ENCODE measurements at places on chromosomes 4 and X.

DNA sequence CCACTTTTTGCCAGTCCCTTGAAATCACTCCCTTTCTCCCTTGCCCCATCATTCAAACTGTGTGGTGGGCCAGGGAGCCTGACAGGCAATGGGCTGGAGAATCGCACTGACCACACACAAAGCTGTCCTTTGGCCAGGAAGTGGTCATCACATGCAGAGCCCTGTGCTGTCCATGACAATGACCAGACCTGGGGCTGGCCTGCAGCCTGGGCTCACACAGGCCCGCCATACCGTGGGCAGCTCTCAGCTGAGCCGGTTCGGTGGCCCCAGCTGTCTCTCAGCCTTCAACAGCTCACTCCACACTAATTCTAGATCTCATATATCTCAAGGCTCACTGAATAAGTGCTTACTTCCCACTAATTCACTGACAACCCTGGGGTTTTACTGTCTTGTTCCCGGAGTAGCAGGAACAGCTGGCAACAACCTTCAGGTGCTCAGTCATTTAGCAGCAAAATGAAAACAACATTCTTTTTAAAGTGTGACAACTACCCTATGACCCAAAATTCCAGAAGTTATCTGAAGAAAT, 48.0 kb downstream of the USP46 start:
- no peak for DNase-seq

DNA sequence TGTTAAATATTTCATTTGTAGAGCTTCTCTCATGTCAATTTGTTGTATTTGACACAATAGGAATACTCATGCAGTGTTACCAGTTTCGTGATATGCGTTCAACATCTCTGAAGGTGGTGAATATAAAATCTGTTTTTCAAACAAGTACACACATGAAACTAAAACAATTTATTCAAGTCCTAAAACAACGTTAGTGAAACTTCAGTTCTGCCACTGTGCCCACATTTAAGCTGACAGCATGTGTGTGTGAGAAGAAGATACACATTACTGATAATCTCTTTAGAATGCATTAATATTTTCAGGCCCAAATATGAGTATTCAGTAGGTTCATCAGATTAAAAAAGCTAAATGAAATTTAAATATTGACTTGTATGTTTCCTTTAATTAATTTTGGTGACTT, 21.7 kb downstream of the GAB1 start:
- no peak for DNase-seq

DNA sequence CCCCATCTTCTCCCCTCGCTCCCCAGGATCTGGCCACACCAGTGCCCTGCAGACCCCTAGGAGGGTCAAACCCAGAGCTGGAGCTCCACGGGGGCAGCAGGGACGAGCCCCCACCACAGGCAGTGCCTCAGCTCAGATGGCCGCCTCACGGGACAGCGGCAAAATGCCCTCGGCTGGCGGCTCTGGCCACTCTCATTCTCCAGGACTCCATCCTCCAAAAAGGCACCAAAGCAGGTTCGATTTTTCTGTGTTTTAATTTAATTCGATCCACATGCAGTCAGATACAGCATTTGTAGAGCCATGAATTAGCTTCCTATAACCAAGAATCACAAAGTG, 8.3 kb downstream of the FAM53A start:
- no peak for DNase-seq

DNA sequence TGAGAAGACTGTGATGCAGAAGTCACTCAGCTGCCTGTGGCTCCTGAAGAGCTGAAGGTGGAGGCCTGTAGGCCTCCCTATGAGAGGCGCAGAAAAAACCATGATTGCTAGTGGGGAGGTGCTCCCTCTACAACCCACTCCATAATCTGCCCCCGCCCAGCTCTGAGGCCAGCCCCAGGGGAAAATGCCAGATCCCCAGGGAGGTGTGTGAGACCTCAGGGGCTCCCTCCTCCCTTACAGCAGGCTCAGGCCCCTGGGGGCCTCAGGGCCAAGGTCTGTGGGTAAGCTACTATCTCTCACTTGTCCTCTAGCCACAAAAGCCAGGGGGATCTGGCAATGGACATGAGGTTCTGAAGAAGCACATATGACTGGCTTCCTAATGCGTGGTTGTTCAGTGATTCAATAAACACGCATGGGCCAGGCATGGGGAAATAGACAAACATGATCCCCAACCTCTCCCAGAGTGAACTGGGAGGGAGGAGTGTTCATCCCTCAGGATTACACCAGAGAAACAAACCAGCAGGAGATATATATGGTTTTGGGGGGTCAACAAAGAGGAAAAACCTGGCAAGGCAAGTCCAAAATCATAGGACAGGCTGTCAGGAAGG, 51.0 kb upstream of the MTM1 start:
- no peak for DNase-seq

- DNase-seq, result no peak
These were observed 36.4 kb upstream of the HPRT1 start for GRCh38 chrX:134423606-134424005.

GRCh38 chr4:3443750-3444309, 2.1 kb downstream of the HGFAC start:
- DNase-seq, result no peak

DNA sequence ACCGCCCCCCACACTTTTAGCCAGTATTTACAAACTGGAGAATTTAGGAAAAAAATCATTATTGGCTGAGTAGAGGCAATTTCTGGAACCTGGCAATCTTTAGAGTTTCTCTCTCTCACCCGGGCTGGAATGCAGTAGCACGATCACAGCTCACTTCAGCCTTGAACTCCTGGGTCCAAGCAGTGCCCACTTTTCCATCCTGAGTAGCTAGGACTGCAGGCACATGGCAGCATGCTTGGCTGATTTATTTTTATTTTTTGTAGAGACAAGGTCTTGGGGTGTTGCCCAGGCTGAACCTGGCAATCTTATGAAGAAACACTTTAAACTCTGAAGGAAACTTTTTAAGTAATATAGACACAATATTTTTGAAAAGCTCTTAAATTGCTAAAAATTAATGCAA, 120.1 kb downstream of the AFF1 start:
- DNase-seq, result no peak

DNA sequence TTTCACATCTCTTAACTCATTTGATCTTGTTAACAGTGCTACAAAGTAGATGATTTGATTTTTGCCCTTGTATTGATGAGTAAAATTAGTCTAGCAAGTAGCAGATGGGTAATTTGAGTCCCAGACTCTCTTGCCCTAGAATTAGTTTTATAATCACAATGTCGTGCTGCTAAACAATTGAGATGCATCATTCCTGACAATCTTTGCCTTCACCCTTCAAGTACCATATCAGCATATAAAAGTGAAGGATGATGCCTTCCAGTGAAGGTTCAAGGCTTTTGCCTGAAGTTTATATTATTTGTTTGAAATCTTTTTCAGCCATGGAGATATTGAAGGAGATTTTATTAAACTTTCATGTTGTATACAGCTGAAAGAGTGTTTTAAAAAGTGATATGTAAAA, 141.4 kb downstream of the GRID2 start:
- no peak for DNase-seq

DNA sequence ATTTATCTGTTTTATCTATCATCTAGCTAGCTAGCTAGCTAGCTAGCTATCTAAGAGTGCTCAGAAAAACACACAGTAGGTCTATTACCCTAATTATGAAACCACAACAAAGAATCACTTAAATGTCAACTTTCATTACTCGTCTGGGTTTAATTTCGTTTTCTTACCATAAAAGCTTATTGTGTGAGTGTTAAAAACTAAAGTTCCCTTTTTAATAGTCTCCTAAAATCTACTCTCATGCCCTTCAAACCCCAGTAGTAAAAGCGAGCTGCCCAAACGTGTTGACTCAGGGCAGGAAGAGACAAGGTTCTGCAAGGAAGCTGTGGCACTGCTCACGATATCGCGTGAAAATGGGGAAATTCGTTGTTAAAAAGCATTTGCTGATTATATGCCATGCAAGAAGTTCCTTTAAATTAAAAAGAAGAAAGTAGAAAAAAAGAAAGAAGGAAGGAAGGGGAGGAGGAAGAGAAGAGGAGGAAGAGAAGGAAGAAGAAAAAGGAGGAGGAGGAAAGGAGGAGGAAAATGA, 595 bp downstream of the MBNL3 start:
- DNase-seq, result no peak

DNA sequence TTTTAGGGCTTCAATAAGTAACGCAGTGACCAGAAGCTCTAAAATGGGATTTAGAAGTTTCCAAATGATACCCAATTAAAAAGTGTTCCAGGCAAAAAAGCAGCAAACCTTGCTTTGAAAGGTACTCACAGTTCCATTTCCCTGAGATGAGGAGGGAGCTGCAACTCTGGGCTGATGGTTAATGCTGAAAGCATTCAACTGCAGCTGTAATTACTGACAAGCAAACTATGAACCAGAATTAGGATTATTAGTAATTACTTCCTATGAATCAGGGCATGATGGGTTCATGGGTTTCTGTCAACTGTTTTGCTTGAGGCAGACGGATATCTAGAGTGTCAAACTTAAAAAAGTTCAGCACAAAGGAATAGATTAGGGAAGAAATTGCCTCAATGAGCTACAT, 357.4 kb downstream of the STIM2 start:
- no peak for DNase-seq

DNA sequence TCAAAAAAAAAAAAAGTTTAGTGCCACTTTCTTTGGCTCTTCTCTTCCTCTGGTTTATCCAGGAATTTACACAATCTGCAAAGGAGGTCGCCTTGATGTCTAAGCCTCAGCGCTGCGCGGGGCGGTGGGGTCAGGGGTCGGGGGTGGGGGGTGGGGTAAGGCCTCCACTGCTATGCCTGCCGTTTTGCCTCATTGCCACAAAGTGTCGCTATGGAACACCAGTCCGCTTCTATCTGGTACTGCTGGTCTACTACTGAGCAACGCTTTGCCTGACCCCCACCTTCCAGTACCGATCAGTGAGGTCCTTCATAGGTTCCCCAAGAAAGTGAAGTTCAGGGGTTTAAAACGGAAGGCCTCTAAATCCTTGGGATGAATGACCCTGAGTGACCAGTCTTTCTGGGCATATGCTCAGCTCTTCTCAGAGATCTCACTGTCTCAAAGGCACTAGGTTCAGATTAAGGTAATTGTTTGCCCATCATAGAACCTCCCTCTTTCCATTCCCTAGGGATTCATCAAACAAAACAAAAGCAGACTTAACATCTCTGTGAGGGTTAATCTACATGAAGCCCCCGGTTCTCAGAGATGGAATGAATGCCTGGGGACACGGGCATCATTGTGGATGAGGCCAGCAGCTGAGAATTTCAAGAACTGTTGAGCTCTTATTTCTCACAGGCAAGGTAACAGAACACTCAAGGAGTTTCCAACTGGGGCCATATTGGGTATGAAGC, 16.9 kb upstream of the TSR2 start:
- DNase-seq, result no peak

DNA sequence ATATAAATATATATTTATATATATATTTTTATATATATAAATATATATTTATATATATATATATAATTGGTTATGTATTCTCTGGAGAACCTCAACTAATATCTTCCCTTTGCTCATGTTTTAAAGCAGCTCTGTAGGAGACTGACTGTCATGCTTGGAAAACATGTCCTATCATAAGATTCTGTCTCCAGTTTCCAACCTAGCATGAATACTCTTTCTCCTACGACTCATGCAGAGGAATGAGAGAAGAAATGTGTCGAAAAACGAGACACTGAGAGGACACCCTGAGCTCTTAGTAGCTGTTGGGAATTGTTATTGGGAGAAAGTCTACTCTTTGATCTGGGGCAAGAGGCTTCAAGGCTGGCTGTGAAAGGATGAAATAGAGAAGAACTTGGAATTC, 166.5 kb upstream of the SLIT2 start:
- DNase-seq, result no peak

- no peak for DNase-seq
These were observed 114.2 kb downstream of the PALLD start for GRCh38 chr4:168610911-168611530.

GRCh38 chr4:185839194-185839712, 27.3 kb upstream of the SORBS2 start:
- DNase-seq, result no peak

DNA sequence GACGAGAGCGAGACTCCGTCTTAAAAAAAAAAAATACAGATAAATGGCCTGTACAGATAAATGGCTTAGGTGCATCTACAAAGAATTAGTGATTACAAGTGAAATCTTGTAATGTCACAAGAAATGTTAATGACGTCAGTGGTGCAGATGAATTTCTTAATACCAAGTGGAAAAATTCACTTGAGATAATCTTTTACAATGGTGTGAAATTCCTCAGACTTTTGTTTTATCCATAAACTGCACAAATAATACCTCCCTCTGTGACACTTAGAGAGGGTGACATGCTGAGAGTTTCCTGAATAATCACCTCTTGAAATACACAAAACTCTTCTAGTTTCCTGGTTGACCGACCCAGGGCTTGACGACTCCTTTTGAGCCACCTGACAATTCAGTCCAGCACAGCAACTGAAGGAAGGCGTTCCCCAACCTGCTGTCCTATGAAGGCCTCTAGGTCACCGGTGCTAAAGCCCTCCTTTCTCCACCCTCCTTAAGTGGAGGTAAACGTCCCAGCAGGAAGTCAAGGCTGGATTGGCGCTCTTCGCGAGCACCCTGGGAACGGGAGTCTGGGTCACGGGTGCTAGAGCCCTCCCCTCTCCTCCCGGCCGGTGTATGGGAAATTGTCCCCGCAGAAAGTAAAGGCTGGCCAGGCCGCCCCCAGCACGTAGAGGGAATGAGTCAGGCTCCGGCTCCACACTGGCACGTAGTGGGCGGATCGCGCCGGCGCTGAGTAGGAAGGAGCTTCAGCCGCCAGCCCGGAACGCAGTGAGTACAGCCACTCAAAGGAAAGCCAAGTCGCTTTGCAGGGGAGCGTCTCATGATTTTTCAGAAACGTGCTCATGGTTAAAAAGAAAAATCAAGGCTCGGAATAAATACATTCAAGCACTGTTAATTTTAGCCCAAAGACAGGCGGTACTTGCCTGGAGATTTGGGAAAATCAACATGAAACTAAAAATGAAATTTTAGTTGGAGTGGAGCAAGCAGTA, at the start of gene TMEM144:
TSS of gene TMEM144 (plus strand) at position 662 of the 983 bp plus-strand sequence. CDS start 2,182 bp downstream, outside the sequence.
- no peak for DNase-seq

DNA sequence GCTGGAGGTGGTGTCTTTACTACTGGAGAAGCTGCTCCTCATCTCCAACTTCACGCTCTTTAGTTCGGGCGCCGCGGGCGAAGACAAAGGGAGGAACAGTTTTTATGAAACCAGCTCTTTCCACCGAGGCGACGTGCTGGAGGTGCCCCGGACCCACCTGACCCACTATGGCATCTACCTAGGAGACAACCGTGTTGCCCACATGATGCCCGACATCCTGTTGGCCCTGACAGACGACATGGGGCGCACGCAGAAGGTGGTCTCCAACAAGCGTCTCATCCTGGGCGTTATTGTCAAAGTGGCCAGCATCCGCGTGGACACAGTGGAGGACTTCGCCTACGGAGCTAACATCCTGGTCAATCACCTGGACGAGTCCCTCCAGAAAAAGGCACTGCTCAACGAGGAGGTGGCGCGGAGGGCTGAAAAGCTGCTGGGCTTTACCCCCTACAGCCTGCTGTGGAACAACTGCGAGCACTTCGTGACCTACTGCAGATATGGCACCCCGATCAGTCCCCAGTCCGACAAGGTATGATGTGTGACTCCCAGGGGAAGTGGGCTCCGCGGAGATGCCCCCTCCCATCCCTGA, 634 bp downstream of the LRAT start:
- no peak for DNase-seq

- no peak for DNase-seq
These were observed 16.0 kb upstream of the HPGD start for GRCh38 chr4:174538123-174538875.
